ENCODE measurements at places on chromosomes 2 and 18.

DNA sequence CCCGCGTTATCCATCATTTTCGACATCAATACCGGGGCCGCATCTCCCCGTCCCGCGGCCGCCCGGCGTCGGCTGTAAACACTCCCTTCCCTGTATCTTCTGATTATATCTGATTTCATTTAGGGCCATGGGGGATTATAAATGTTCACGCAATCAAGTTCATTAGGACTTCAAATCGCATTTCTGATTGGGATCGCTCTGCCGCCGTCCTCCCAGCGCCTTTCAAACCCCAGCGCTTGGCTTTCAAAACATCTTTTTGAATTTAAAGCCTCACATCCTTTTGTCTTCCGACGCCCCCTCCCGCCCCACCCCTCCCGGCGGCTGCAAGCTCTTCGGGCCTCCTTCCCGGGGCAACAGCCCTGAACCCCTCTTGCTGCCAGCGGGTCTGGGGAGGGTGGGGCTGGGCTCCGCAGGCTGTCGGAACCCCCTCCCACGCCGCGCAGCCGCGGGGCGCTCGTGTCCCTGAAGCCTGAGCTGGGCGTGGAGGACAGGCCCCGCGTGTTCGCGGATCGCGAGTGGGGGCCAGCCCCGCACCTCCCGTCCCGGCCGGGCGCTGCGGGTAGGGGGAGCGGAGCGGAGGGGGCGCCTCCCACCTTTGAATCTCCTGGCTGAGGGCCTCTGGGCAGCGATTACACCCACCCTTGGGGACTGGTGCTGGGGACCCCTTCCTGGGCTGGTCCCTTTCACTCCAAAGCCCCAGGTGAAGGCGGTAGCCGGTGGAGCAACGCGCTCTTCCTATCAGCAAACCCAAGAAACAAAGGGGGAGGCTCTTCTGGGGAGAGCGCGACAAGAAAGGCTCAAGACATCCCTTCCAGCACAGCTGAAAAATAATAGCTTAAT, 11.3 kb upstream of the GBX2 start:
- DNase-seq = no peak

GRCh38 chr2:37599688-37600525, 71.5 kb downstream of the CDC42EP3 start:
- no peak for DNase-seq

DNA sequence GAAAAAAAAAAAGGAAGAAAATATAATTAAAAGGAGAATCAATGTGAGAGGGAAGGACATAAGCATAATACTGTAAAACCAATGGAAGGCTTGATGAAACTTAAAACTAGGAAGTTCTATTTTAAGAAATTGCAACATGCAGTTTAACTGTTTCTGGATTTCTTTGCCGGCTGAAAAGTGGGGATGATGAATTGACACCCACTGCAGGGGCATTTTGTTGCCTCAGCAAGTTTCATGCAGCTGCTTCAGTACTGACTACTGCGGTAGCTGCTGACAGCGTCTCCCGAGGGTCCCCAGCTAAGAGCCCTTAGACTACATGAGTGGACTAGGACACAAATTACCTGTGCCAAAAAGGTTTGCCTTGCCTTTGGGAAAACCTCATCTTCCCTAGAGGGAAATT, 69.2 kb downstream of the B3GNT2 start:
- no peak for DNase-seq

GRCh38 chr2:219180961-219181360, 2.9 kb downstream of the RETREG2 start:
- DNase-seq = no peak

- no peak for DNase-seq
Observed at GRCh38 chr18:42534313-42534712, 579.3 kb downstream of the PIK3C3 start.

DNA sequence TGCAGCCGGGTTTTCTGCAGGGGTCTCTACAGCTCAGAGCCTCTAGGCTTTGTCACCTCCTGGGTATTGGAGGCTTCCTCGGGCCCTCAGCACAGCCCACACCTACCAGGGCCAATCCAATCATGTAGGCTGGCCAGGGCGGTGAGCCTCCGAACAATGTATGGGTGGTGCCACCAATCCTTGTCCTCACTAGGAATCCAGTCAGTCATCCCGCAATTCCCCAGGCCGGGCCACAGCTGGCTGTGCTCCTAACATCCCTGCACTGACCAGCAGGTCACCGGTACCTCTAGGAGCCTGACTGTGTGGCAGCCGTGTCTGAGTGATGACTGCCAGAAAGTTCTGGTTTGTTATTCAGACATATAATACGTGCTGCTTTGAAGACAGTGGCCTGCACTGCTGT, 129.4 kb downstream of the SH3RF3 start:
- no peak for DNase-seq

GRCh38 chr18:5439986-5440696, 103.7 kb downstream of the EPB41L3 start:
- DNase-seq = no peak

DNA sequence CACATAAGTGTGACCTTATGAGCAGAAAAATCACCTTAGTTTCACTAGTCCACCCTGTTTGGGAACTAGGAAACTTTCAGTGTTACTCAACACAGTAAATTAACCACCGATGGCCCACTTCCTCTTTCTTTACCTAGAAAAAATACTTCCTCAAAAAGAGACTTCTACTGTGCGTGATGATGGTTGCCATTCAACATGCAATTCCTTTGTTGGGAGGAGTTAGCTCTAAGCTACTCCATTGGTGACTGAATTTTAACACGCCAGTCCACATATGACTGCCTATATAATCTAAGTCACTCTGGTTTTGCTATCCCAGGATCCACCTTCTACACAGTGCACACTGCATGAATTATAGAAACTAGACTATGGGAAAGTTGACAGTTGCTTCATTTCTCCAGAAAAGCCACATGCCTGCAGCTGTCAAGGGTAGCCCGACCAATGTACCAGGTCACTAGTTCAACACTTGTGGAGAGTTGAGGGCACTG, 47.8 kb upstream of the REG3G start:
- no peak for DNase-seq

DNA sequence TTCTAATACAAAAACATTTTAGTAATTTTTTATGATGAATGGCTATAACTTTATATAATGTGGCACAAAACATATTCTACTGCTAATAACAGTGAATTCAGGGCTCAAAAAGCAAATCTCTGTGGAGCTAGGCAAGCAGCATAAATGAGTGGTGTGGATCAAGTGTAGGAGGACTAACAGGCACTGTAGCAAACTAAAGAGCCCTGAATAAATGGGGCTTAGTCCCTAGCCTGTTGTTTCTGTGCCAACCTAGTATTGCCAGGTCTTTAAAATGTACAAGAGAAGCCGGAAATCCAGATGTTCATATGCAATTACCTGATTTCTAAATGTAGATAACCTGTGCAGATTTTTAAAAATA, 18.5 kb downstream of the REL start:
- DNase-seq = no peak

GRCh38 chr2:228689053-228689452, 507.6 kb upstream of the SPHKAP start:
- no peak for DNase-seq

- no peak for DNase-seq
Observed at GRCh38 chr18:9991011-9992000, 77.5 kb downstream of the VAPA start.

GRCh38 chr18:8221452-8221851, 387.8 kb upstream of the RAB12 start:
- no peak for DNase-seq
